Activated CD4-positive, alpha-beta T cell treated with anti-CD3 and anti-CD28 coated beads, Interleukin-2, Interleukin-4, amounts not matched to agents 100 ng/mL and 50 ng/mL, durations not matched to agents 16 hours and 8 hours (primary cell): ENCODE measurements at places on chromosomes 12 and 14.
A peak's percentile ranks its signal among the peaks of the same experiment; 100 is the strongest.

DNA sequence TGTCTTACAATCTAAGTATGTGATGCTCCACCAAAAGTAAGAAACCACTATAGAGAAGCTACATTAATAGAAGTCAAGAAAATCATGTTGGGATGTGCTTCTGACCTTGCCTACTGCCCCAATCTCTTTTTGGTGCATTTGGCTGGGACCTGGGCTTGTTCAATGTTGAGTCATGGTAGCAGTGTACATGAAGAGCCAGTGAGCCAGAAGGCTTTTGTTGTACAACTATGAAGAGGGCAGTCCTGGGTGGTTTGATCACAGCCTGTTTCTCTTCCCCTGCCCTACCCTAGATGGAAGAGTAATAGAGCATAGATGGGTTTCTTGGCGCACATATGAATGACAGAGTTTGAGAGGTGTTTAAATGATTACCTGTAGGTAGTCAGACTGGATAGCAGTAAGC is 56.4 kb downstream of the UBR7 start:
- DNase-seq, result no peak

GRCh38 chr12:105409801-105410471 is 79.4 kb downstream of the C12orf75 start:
- DNase-seq, result no peak

DNA sequence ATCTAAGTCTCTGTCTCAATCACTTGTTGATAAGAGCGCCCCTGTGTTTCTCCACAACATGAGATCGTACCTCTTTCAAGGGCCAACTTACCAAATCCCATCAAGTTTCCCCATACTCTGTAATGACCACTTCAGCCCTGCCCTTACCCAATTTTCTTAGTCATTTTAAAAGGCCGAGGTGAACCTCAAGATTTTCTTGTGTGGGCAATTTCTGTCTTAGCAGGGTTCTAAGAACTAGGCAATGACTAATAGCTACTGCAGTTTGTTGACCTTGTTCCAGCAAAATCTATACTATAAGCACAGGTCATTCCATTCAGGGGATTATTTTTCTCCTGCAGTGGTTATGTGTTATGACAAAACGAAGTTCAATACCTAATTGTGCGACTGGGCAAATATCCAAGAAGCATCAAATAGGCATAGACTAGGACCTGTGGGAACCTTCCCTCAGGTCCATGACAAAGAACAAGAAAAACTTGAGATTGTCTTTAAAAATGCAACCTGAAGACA is 359.8 kb downstream of the PCNX1 start:
- peak; percentile 71 for DNase-seq

- DNase-seq, result no peak
Observed at GRCh38 chr14:54724676-54725325, 157.9 kb downstream of the SAMD4A start.

- DNase-seq, result no peak
Observed at GRCh38 chr12:6264402-6265037, 46.0 kb upstream of the PLEKHG6 start.

DNA sequence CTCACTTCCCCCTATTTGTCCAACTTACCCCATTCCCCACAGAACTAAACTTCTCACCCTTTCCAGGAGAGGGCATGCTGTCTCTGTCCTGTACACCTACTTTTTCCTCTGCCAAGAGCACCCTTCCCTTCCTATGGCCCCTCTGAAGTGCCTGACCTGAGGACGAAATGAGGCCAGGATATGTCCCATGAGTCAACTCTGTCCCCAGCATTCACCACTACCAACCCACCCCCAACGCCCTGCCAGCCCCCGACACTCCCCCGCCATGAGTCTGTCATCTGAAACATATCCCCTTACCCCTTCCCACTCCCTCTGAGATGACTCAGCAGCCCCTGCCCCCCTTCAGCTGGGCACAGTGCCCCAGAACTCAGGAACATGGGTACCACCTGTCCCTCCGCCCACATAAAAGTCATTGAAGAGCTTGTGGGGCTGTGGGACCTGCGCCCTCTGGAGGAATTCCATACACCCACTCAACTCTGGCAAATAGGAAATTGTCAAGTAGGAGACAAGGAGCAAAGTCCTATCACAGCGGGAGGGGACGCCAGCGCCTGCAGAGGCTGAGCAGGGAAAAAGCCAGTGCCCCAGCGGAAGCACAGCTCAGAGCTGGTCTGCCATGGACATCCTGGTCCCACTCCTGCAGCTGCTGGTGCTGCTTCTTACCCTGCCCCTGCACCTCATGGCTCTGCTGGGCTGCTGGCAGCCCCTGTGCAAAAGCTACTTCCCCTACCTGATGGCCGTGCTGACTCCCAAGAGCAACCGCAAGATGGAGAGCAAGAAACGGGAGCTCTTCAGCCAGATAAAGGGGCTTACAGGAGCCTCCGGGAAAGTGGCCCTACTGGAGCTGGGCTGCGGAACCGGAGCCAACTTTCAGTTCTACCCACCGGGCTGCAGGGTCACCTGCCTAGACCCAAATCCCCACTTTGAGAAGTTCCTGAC is 26.3 kb downstream of the ITGA7 start:
- no peak for DNase-seq

- no peak for DNase-seq
Observed at GRCh38 chr14:47226877-47227520, 448.4 kb downstream of the MDGA2 start.

DNA sequence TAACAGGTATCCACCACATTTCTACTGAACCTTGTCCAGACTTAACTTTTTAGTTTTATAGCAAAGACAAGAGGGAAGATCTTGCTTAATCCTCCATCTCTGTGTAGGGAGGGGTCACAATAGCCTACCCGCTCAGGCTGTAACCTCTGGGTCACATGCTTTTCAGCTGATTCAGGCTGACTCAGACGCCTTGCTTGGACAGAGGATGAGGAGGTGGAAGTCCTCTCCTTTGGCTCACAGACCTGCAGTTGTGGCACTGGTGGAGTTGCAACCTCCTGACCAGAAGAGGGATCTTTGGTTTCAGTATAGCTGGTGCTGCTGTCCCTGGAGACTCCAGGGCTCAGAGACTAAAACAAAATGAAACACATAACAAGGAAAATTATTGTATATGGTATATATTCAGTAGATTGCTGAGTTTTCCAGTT is 16.2 kb downstream of the ACIN1 start:
- DNase-seq, result no peak

GRCh38 chr12:132275110-132275531 is 54.3 kb downstream of the GALNT9 start:
- DNase-seq, result no peak

GRCh38 chr14:94539181-94539580 is 22.1 kb upstream of the SERPINA4 start:
- no peak for DNase-seq

GRCh38 chr12:38931461-38931860 is 26.1 kb upstream of the CPNE8 start:
- no peak for DNase-seq

- no peak for DNase-seq
Observed at GRCh38 chr12:111012918-111013317, 92.5 kb upstream of the MYL2 start.

DNA sequence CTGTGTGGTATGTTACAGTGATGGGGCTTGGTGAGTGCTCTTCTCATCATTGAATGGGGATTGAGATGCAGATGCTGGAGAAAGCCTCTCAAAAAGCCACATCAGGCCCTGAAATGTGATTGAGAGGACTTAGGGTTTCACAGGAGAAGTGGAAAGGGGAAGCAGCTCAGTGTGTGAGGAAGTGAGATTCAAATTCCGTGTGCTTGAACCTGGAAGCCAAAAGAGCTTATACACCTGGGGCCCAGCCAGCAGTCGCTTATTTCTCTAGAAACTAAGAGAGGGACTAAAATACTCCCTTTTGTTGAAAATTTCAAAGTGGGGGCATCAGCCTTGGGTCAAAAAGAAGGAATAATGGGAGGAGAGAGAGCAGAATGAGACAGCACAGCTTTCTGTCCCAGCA is 39.1 kb upstream of the GZMB start:
- no peak for DNase-seq

DNA sequence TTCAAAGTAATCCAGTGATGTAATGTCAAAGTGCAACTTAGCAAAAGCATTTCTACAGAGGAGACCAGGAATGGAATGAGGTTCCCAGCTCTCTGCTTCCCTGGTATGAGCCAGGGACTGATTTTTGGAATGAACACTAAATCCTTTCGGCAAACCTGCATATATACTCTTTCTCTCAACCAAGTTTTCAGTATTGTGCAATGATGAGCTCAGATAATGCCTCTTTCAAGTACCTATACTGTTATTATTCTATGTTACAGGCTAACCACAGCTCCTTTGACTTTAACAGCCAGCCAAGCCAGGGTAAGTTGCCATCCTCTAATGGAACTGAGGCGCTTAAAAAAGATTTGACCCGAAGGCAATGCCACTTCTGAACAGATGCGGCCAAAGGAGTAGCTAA is 104.9 kb upstream of the FSCB start:
- DNase-seq, result no peak

- DNase-seq, result no peak
Observed at GRCh38 chr12:132393991-132394949, 64.9 kb upstream of the GALNT9 start.

GRCh38 chr12:89709995-89710872 is 1.6 kb upstream of the ATP2B1 start:
- peak; percentile 19 for DNase-seq

DNA sequence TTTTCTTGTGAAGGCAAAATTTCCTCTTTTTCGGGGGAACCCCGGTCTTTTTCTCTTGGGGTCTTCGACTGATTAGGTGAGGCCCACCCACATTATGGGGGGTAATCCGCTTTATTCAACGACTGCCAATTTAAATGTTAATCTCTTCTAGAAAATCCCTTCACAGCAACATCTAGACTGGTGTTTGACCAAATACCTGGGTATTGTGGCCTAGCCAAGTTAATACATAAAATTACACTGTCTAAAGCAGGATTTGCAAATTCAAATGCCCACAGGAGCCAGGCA is 170.0 kb upstream of the FOXN3 start:
- DNase-seq, result no peak

GRCh38 chr12:121240484-121241101 is 30.7 kb downstream of the P2RX4 start:
- peak; percentile 51 for DNase-seq

DNA sequence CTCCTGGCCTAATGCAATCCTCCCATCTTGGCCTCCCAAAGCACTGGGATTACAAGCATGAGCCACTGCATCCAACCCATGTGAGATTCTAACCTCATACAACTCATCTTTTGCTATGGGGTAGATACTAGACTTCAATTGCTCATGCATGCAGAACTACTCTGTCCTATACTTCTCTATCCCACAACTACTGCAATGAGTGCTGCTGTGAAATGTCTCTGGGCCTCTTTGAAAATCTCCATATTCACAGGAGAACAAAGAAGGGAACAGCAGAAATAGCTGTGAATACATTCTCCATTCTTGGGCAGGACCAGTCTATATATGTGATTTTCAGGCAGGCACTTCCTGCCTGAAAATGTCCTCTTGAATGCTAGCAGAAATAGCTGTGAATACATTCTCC is 220.7 kb upstream of the GRIP1 start:
- no peak for DNase-seq

- DNase-seq, result no peak
Observed at GRCh38 chr14:37721976-37722659, 126.7 kb downstream of the TTC6 start.

DNA sequence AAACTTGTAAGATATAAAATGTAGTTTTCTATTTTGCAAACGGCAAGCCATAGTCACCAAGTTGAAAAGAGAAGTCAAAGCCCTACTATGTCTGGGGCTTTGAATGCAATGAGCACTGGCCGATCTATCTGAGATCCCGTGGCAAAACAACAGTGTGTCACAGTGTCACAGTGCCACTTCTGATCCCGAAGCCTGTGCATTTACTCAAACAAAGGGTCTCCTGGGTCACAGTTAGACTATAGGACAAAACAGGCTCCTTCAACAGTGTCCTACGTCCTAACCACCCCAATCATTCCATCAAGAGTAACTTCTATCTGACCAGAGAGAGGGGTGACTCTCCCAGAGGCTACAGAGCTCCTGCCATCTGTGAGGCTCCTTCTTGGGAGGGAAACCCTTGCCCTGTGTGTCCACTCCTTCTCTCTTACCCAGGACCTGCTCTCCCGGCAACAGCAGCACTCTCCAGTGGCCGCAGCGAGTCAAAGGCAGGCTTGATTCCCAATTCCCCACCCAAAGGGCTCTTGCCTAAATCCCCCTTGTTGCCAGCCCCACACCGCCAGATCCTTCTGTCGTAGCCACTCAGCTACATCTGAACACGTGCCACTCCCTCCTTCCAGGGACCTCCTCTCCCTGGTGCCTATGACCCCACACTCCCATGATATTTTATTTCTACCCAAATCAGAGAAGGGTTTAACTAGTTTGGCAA is 14.0 kb upstream of the SELPLG start:
- DNase-seq, result no peak

DNA sequence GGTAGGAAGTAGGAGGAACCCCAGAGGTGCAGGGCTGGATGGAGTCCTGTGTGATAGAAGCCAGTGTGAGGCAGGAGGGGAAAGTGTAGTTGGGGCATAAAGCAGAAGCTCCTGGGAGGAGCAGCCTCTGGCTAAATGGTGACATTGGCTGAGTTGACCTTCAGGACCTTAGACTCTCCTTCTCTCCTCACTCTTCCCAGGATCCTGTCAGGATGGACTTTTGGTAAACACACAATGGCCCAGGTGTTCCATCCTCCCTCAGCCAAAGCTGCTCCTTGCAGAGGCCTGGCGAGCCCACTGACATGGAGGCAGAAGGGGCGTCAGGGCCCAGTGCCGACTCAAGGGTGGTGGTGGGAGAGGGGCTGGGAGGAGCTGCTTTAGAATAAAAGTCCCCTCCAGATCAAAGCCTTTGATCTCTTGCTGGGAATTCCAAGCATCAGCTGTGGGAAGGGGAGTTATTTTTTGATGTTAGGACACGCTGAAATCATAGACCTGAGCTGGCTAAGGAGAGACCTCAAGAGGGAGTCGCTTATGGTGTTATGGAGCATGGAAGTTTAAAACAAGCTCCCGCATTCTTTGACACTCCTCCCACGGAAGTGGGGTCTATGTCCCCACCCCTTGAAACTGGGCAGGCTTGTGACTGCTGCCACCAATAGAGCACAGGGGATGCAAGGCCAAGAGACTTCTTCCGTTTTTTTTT is 44.1 kb downstream of the SMIM41 start:
- DNase-seq, result no peak

- no peak for DNase-seq
Observed at GRCh38 chr12:50918584-50919316, 33.6 kb upstream of the HIGD1C start.

- DNase-seq, result no peak
Observed at GRCh38 chr12:1666685-1667162, 24.1 kb upstream of the ADIPOR2 start.

DNA sequence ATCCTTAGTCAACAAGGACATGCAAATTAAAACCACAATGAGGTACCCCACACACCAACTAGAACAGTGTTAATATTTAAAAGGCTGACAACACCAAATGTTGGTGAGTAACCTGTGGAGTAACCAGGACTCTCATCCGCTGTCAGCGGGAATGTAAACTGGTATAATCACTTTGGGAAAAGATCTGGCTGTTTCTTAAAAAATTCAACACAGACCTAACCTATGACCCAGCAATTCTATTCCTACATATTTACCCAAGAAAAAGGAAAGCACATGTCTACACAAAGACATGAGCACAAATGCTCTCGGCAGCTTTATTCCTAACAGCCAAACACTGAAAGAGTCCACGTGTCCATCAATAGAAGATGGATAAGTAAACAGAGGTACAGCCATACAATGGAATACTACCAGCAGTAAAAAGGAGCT is 26.6 kb downstream of the NRDE2 start:
- DNase-seq, result no peak

- no peak for DNase-seq
Observed at GRCh38 chr12:93642751-93643150, 34.4 kb upstream of the CRADD start.

- no peak for DNase-seq
Observed at GRCh38 chr12:106586278-106586802, 3.5 kb downstream of the RFX4 start.
